ENCODE measurements at places on chromosomes 6 and 20.

DNA sequence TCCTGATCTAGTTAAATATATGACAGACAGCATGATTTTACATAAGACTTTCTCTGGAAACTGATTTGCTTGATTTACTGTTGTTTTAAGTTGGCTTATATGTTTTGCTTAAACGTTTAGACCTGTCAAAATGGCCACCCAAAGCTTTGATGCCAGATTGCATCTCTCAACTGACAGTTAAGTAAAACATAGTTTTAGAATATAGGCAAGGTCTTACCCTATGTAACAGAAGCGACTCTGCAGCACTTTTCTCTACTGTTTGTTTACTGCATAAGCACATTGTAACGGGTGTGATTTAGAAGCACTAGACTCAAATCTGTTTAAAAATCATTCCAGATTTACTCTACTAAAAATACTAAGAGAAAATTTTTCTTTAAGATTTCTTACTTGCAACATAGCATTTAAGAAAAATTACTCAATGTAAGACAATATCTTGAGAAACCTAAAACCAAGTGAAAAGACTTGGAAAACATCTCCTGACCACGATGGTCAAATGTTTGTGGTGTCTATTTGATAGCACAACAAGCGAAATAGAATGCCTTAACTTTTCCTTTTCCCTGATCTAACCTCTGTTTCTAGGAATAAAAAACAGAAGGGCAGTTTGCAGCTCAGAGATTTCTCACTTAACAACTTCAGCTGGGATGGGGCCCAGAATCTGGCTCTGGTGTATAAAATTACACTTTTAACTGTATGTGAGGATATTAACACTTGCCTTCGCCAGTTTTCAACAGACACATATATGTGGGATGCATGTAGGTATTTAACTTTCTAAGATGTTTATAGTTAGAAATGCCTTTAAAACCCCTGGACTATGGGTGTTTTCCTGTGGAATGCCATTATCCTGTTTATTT is 47.4 kb downstream of the AIG1 start:
- DNase-seq = no peak

DNA sequence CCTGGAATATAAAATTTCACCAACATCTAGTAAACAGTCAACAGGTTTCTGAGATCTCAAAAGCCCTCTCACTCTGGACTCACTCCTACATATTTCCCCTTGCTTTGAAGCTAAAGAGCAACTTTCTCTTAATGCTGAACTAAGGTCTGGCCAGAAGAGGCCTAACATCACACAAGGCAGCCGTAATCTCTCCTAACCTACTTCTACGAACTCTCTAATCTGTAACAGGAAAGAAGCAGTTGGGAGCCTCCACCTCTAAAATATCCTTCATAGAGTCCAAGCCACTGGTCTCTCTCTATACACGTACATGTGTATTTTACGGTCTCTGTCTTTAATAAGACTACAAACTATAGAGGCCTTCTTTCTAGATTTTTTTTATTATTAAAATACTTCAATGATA is 72.0 kb downstream of the REV3L start:
- DNase-seq = no peak

GRCh38 chr6:68632734-68633133 is 2.3 kb upstream of the ADGRB3 start:
- DNase-seq = no peak

- DNase-seq = no peak
Measured at GRCh38 chr6:50093938-50094272, 44.2 kb upstream of the DEFB112 start.

GRCh38 chr6:32517654-32518445 is 12.2 kb downstream of the HLA-DRB5 start:
- DNase-seq = no peak

- no peak for DNase-seq
Measured at GRCh38 chr6:91386204-91386603, 799.3 kb upstream of the MAP3K7 start.

- DNase-seq = no peak
Measured at GRCh38 chr6:158977382-158977781, 22.6 kb downstream of the RSPH3 start.

GRCh38 chr20:341682-342081 is 5.2 kb upstream of the NRSN2 start:
- no peak for DNase-seq

- peak; percentile 87 for DNase-seq
Measured at GRCh38 chr20:48921883-48922820, 641 bp downstream of the ARFGEF2 start.

DNA sequence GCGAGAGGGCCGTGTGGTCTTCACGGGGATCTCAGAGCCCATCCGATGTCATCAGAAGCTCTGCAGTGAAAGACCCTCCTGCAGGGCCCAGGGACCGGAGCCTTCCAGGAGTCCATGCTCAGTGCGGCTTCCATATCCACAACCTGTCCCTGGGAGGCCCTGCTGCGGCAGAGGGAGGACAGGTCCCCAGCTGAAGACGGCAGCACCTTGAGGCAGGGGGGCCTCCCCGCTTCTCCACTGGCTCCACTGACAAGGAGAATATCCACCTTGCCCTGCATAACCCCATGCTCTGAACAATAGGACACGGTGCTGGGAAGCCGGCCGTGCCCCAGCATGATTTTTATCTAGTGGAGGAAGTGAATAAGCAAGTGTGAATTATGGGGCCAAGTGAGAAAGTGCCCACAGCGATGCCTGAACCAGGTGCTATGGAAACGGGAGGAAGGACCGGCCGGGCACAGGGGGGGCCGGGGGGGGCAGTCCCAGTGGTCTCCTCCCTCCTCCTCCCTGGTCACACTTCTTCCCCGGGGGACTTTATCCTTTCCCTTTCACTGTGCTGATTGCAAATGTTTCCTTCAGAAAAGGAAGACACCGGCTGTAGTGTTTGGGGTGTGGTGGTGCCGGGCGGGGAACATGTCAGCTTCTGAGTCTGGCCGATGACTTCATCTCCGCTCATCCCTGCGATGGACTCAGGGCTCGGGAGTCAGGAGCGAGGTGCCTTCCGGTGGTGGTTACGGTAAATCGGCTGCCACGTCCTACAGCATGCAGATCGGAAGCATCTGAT is 225.1 kb downstream of the ERMARD start:
- no peak for DNase-seq

DNA sequence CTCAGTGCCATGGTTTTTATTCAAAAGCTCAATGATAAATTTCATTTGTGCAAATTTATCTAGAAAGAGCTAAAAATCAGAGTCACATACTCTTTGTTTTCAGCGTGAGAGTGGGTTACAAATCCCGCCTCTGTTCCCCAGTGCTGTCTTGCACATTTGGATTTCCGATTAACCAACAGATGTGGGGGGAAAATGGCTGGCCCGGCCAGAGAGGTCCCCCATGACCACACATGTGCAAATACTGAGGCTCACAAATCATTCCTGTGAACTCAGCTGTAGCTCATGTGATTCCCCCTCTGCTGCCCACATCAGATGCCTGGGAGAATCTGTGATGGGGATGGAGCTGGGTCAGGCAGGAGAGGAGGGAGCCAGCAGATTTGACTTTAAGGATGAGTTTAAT is 168.7 kb downstream of the PAX1 start:
- DNase-seq = no peak

GRCh38 chr20:49843139-49843538 is 30.5 kb downstream of the SLC9A8 start:
- DNase-seq = no peak

DNA sequence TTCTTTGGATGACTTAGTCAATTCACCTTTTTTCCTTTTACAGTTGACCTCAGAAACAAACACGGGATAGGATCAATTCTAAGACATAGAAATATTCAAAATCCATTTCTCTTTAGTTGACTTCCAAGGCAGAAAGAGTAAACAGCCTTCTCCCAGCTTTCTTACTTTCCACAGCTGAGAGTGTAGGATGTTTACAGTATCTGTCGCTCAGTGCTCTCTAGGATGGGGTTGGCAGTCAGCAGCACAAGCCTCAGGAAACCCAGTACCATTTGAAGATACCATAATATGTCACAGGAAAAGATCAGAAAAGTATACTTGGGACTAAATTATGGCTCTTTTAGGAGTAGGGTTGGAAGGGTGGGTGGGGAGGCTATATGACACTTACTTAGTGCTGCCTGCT is 88.2 kb downstream of the OGFRL1 start:
- no peak for DNase-seq

DNA sequence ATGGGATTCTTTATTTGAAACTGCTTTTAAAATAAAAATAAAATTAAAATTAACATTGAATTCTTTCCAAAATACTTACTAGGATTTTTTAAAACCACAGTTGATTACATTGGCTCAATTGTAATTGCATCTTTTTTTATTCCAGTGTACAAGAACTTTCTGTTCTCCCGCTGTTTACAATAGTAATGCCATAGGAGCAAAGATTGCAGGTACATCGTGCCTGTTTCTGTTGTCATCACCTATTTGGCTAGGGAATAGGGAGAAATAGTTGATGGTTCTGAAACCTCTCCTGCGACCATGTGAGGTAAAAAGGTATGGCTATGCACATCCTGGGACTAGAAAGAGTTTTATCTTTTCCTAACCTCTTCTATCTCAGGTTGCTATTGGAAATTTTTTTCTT is 28.2 kb upstream of the RHAG start:
- DNase-seq = no peak

DNA sequence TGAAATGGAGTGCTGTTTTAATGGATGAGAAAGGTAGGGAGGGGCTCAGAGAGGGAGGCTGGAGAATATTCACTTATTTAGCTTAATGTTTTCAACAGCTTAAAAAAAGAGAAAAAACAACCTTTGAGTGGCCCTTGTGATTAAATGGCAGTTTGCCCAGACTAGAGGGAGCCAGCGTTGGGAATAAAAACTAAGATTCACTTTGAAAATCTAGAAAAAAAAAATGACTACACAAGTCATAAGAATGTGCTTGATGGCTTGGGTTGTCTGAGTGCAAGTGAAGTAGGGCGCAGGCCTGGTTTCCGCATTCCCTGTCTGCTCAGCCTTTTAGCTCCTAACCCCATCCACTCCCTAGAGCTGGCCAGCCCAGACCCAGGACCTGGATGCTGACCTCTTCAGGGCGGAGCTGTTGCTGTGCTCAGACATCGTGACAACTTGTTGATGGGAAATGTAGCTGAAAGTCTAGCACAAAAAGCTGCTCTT is 28.9 kb downstream of the UTRN start:
- no peak for DNase-seq

DNA sequence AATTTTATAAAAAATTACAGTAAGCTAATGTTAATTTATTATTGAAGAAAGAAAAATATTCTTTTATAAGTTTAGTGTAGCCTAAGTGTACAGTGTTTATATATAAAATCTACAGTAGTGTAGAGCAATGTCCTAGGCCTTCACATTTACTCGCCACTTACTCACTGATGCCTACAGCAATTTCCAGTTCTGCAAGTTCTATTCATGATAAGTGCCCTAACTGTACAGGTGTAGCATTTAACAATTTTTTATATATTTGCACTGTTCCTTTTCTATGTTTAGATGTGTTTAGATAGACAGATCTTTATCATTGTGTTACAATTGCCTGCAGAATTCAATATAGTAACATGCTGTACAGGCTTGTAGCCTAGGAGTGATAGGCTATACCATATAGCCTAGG is 80.1 kb upstream of the HDAC2 start:
- peak; percentile 19 for DNase-seq

DNA sequence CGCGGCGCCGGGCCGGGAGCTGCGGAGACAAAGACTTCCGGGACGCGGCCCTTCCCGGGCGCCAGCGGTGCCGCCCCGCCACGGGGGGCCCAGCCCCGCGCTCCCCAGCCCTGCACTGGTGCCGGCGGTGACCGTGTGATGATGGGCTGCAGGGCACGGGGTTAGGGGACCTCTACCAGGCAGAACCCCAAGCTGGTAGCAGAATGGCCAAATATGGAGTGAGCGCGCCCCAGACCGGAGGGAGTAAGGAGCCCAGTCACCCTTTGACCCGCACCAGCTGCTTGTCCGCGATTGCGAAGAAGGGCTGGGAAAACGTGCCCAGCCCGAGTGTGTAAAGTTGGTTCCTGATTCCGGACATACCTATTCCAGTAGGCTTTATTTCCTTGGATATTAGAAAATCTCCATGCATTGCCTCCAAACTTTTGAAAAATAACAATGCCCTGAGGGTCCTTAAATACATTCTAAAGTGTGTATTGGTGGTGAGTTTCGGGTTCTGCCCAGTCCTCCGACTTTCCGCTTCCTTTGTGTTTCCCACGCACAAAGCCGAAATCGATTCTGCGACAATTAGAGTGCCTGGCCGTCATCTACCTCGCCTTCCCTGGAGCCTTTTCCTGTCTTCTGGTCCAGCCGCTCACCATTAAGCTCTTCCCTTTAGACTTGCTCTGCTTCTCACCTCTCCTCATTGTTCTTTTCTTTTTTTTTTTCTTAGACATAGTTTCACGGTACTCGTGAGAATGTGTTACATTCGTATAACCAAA is 1.1 kb downstream of the ABRACL start:
- DNase-seq = peak; percentile 32

- no peak for DNase-seq
Measured at GRCh38 chr6:149429427-149430360, 29.6 kb downstream of the SUMO4 start.

- no peak for DNase-seq
Measured at GRCh38 chr20:51804754-51805153, 2.4 kb upstream of the SALL4 start.

DNA sequence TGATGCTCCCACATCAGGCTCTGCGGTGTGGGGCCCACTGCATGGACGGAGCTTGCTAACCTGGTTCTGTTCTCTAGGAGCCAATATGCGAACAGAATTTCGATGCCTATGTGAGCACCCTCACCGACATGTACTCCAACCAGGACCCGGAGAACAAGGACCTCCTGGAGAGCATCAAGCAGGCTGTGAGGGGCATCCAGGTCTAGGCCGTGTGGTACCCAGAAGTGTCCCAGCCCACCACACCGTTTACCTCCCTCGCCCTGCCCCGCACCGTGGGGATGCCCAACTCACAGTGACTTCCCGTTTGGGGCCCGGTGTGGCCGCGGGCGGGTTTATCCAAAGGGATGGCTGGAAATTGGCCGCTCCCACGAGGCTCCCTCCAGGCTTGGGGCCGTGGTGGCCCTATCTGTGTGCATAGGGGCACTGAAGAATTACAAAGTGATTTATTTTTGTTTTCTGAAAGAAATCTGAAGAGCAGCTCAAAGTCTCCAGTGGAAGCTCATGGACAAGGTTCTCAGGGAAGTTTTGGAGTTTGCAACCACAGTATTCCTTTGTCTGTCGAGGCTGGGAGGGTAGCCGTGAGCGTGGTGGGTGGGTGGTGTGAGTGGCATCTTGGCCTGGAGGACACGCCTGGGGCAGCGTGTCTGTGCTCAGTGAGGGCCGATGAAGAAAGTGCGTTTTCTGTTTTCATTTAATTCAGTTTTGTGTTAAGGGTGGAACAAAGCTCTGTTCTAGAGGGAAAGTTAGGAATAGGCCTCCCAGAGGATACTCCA is 15.1 kb upstream of the PCMTD2 start:
- DNase-seq = no peak

- DNase-seq = no peak
Measured at GRCh38 chr6:157020398-157020797, 243.2 kb downstream of the ARID1B start.

GRCh38 chr6:132322398-132322797 is 78.9 kb downstream of the MOXD1 start:
- DNase-seq = no peak

DNA sequence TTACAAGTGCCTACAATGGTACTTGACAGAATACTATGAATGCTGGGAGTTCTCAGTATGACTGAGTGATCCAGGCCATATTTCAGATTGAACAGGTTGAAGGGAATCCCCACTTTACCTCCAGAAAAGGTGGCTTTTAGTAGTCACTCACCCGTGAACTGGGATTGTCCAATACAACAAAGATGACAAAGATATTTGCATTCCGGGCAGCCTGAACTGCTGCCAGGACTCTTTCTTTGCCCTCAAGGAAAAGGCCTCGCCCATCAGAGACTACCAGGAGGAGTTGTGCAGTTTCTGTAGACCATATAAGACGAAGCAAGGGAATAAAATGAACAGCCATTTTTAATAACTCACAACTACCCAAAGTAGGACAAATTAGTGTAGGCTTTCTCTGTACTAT is 6.3 kb upstream of the LYRM2 start:
- DNase-seq = no peak
